ENCODE measurements at places on chromosomes 2 and 18.

DNA sequence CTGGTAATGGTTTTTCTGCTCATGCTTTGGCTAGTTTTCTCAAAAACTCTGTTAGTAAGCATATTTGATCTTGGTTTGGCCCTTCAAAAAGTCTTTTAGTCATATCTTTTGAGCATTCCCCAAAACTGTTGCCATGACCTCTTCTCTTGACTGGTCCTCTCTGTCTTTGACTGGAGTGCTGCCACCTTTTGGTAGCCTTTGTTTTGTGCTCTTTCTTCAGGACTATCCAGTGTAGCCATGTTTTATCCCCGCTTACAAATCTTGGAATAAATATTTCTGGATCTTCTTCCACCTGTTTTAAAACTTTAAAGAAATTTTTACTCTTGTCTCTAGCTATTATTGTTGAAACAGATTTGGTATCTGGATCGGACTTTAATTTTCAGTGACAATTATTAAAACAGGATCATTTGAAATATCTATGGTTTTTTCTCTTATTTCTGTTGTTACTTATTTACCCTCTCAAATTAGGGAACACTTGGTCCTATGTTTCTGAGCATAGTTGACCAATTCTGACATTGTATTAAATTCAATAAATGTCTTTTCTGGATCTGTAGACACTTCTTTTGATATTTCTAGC is 965 bp upstream of the ELOA2 start:
- no peak for DNase-seq

GRCh38 chr2:96260387-96261260 is 5.2 kb downstream of the TMEM127 start:
- peak; percentile 58 for DNase-seq

DNA sequence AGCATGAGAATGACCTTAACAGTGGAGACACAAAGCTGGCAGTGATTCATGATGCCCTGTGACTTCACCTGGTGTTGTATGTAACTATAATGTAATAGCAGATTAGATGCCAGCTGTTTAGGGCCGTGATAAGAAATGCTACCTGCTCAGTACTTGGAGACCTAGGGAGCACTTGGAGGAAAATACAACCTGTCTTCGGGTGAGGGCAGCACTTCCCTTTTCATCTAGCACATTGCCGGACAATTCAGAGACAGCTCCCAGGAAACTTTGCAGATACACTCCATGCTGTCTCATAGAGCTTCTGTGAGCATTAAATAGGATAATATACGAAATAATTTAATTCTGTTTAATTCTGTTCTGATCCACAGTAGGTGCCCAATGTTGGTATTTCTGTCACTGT is 668.5 kb downstream of the TSN start:
- no peak for DNase-seq

DNA sequence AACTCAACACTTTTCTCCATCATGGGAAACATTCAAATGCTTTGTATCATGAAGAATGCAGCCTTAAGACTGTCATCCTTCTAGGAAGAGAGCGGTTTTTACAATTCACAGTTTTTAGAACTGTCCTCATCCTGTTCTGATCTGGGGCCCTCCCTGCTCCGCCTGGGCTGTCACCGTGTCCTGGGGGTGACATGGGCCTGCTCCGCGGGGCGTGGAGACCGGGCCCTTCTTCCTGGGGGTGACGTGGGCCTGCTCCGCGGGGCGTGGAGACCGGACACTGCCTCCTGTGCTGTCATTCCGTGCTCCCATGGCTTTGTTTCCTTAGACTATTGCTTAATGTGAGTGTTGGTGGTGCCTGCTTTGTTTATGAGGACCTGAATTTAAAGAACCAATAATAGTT is 122.8 kb downstream of the TMEM18 start:
- DNase-seq = no peak

- no peak for DNase-seq
These were observed 31.1 kb upstream of the FAM237A start for GRCh38 chr2:206611191-206611590.

DNA sequence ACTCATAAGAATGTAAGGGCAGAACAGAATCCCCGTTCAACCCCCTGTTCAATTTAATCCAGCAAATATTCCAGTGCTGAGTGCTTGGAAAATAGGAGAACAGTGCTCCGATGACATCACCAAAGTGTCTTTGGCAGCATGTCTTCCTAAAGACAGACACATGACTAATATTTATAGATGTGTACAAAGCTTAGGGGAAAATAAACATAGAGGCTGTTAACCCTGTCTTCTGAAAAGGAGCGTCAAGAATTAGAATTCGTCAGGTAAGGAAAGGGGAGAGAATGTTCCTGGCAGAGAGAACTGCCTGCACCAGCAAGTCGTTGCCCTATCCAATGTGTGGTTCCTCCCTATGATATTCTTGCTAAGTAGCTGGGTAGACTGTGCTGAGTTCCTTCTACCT is 72.7 kb downstream of the PLB1 start:
- DNase-seq = no peak

DNA sequence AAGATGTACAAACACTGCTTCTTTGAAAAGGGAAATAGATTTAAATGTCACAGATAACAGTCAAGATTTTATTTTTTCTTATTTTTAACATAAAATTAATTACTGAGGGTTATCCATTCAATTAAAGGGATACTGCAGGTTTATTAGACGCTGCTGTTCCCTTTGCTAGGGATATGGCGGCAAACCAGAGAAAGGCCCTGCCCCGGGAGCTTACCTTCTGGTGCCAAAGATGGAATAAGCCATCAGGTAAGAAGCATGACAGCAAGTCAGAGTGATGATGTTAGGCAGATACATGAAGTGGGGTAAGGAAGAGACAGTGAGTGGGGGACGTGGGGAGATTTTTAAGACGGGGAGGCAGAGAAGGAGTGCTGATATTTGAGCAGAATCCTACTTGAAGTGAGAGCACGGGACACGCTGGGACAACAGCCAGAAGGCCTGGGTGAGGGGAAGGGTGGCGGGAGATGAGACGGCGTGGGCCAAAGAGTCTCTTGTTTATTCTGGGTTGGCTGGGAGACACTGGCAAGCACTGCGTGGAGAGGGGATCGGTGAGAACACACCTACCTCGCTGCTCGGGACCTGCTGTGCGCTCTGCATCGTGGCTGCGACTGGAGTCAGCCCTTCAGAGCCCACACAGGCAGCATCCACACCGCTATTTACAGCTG is 250.5 kb upstream of the TMEM200C start:
- no peak for DNase-seq

DNA sequence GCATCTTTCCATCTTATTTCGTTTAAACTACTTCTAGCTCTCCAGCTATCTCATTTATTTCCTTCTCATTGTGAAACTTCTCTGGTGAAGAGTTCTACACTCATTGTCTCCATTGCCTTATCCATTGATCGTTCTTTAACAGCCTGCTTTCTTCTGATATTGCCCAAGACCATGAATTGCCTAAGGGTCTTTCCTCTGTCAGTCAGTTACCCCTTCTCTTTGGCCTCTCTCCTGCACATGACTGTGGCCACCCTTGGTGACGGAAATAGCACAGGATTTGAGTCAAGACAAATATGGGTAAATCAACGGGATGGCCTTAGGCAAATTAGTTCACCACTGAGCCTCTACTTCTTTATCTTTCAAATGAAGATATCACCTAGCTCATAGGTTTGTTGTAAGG is 26.6 kb downstream of the NHEJ1 start:
- DNase-seq = no peak

GRCh38 chr2:102453501-102453900 is 19.5 kb upstream of the SLC9A4 start:
- DNase-seq = no peak

DNA sequence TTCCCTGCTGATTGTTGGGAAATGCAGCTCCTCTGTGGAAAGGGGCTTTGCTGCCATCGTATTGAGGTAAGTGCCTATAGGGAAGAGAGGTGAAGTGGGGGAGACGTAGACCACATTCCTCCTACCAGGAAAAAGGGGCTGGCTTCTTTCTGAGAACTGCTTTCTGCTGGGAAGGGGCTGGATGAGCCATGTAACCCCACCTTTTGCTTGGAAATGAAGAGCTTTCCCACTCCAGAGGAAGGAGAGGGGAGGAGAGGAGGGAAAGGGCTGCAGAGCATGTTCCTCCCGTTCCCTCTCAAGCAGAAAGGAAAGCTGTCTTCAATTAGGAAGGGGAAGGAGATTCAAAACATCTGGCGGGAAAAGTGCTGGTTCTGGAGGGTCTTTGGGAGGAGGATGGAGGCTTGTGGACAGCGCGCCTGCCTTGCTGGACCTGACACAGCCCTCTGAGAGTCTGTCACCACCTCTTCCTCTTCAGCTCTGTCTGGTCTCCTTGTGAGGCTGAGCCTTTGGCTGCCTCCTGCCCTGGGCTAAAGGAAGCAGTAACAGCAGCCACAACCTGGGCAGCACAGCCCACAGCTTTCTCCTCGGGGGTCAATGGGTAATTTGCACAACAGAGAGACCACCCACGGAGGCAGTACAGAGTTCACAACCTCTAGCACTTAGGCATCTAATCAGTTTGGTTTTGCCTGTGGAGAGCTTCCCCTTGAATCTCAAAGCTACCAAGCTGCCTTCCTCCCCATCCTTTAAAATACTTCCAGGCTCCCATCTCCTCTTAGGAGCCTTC is 410.0 kb upstream of the TNP1 start:
- DNase-seq = no peak

DNA sequence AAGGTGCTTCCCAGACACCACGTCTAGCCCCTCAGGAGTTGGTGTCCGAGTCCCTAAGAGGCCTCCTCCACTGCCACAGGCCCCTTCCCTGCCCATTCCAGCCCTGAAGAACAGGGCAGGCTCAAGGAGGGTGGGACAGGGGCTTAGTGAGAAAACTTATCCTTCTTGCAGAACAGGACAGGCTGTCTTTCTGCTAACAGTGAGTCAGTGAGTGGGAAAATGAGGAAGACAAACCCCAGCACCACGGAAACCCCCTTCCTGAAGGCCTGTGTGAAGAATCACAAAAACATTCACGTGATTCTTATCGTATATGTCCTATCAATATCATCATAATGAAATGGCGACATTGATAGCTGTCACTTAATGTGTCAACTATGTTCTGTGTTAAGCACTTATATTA is 9.8 kb downstream of the FZD7 start:
- DNase-seq = no peak

DNA sequence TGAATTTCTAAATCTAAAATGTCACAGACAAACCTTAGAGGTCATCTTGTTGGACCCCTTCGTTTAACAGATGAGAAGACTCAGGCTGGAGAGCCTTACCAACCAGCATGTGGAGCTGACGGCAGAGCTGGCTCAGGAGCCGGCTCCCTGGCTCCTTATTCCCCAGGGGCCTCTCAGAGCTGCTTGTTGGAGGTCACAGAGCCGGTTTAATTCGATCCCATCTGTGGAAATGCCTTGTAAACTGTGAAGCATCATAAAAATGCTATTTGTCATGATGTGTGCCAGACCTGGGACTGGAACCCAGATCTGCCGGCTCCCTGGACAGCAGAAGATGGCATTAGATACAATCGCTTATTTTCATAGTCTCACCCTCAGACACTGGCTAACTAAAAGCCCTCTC is 8.2 kb upstream of the CIB4 start:
- no peak for DNase-seq

GRCh38 chr2:102014041-102014345 is 22.2 kb downstream of the IL1R2 start:
- no peak for DNase-seq

GRCh38 chr2:207048416-207048815 is 109.1 kb downstream of the CPO start:
- DNase-seq = no peak

GRCh38 chr2:157348291-157348921 is 22.8 kb upstream of the ERMN start:
- no peak for DNase-seq

- DNase-seq = no peak
These were observed 10.3 kb upstream of the CIB4 start for GRCh38 chr2:26651470-26651771.

DNA sequence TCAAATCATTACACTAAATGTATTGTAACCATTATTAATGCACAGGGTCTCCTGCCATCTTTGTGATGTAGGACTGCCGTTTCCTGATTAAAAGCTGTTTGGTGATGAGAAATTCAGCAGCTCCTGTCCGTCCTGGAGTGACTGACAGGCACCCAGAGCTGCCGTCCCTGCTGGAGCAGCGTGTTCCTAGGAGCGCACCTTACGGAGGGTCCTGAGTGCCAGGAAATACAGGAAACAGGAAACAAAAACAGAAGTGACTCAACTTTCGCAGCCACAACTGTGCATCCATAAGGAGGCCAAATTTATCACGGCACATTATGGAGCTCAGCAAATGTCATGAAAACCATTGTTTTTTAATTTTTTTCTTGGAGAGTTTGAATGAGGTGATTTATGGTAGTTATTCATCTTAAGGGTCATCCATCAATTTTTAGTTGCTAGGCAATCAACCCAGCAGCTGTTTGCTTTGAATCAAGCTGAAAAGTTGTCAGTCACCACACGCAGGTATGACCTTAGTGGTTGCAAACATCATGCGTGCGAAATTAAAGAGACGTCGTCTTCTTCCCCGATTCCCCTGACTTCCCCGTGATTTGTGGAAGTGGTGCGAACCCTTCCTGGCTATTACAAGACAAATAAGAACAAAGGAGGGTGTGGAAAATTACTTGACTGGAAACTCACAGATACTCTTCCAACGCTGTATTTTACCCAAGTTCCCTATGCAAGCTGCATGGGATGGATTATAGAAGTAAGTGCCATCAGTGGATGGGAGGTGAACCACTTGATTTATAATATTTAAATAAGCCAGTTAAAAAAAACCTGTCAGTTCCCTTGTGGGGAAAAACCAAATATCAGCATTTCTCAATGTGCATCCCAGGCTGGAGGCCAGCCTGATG is 19.8 kb downstream of the TSHZ1 start:
- DNase-seq = no peak

GRCh38 chr2:152075461-152076050 is 23.3 kb downstream of the CACNB4 start:
- DNase-seq = no peak

GRCh38 chr2:13660231-13660630 is 943.5 kb downstream of the TRIB2 start:
- DNase-seq = no peak

DNA sequence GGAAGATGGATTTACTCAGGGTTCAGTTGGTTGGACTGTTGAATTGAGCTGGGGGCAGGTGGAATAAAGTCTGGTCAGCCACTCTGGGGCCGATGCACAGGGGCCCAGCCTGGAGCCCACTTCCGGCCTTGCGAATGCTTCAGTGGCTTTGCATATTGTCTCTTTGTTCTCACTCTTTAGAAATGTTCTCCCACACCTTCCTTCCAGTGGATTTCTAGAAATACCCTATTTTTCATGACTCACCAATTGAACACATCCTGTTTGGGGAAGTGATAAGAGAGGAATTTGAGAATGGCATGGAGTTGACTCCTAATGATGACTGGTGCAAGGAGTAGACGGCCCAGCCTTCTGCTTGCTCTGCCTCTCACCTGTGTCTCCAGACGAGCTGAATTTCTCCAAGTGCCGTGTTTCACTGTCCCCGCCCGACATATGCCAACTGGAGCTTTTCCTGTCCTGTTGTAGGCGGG is 28.1 kb downstream of the ASAP2 start:
- no peak for DNase-seq

GRCh38 chr2:103496850-103497249 is 735.0 kb downstream of the TMEM182 start:
- no peak for DNase-seq
